Lung (tissue), 17 donors: ENCODE measurements at places on chromosomes 11 and 22.

GRCh38 chr11:92580908-92581307 is 356.3 kb downstream of the FAT3 start:
- peak; percentile 35 for DNase-seq

GRCh38 chr22:19115628-19116027 is 6.6 kb downstream of the DGCR2 start:
- no peak for DNase-seq

GRCh38 chr11:78548911-78549590 is 25.6 kb downstream of the NARS2 start:
- no peak for DNase-seq

DNA sequence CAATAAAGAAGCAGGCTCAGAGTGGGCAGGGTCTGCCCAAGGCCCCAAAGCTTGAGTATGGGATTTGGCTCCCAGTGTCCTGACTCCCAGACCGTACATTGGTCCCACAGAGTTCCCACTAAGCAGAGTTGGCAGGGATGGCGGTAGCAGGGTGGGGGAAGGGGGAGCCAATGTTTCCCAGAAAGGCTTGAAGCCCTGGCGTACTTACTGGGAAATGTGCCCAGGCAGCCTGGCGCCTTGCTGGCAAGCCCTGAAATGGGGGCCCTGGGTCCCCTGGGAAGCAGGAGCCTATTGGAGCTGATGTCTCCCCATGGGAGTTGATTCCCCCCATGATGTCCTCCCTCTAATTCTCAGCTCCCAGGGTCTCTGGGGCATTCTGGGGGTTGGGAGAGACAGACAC is 9.3 kb downstream of the ARHGEF17 start:
- DNase-seq: peak; percentile 76

DNA sequence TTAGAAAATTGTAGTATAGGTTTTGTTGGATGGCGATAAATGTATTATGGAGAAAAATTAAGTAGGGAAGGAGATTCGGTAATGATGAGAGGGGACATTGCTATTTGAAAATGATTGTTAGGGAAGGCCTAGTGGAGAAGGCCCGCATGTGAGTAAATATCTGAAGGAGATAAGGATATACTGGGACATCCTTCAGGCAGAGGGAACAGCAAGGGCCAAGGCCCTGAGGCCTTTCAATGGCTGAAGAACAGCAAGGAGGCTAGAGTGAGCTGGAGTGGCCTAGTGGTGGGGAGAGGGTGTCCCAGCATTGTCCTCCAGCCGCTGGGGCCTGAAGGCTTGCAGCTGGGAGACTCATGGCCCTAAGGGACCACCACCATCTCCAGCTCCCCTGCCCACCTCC is 23.2 kb upstream of the ARRB1 start:
- no peak for DNase-seq

DNA sequence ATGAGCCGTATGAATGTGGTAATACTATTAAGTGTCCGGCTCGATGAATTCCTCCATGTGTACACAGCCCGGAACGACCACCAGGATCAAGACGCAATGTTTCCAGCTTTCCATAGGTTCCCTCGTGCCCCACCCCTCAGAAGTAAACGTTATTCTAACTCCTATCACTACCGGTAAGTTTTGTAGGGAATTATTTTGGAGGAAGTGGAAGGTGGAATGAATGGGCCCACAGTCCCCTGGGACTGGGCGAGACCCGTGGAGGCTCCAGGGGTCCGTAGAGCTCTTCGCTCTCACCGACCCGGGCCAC is 720 bp upstream of the FAR1 start:
- DNase-seq: no peak

DNA sequence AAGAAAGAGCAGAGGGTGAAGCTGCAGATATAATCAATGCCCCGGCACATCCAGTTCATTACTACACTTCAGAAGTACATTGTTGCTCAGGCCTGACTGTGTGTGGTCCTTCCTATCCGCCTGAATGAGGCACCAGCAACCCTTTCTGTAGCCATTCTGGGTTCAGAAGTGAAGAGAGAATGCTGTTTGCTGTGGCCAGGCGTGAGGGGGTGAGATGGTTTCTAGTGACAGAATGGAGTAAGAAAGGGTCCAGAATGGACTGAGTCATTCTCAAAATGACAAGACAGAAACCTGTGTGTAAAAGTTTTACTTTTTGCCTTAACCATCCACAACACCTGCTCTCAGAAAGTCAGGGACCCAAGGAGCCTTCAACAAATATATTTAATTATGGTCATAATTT is 334.8 kb downstream of the GUCY1A2 start:
- DNase-seq: no peak

DNA sequence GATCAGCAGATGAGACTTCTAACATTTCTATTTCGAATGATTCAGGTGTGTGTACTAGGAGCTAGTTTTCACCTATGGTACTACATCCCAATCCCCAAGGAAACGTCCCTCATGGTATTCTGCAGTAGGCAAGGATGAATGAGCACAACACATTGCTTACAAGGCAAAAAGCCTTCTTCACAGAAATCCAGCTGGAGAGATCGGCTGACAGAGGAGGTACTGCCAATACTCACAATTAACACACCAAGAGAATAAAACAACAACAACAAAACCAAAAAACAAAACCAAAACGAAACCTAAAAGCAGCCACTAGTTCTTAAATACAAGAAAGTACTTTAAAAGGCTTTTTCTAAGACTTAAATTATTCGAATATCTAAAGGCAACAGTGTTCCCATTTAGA is 101.4 kb downstream of the PICALM start:
- DNase-seq: no peak
